ENCODE measurements at places on chromosomes 2 and 18. TPM values are rescaled to one million over a fixed set of nuclear protein-coding genes. Genes with fewer than 3 reads are reported as not detected.

- DNase-seq: peak; percentile 76
These were observed 100.7 kb upstream of the FOSL2 start for GRCh38 chr2:28291811-28292440.

- DNase-seq: peak; percentile 20
These were observed 154.0 kb downstream of the SPP2 start for GRCh38 chr2:234204480-234204879.

The DNAJC27 gene
- total RNA-seq: 2.9 TPM

- DNase-seq: no peak
These were observed 349.9 kb upstream of the ZNF521 start for GRCh38 chr18:25701821-25702220.

DNA sequence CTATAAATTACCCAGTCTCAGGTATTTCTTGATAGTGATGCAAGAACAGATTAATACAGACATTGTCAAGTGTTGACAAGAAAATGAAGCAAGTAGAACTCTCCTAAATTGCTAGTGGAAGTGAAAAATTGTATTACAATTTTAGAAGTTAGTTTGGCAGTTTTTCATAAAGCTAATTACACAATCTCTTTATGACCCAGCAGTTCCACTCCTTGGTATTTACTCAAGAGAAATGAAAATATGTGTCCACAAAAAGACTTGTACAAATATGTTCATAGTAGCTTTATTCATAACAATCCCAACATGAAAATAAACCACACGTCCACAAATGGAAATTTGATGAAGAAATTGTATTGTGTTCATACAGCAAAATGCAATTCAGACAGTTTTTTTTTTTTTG, 49.4 kb downstream of the PDE1A start:
- DNase-seq: no peak

DNA sequence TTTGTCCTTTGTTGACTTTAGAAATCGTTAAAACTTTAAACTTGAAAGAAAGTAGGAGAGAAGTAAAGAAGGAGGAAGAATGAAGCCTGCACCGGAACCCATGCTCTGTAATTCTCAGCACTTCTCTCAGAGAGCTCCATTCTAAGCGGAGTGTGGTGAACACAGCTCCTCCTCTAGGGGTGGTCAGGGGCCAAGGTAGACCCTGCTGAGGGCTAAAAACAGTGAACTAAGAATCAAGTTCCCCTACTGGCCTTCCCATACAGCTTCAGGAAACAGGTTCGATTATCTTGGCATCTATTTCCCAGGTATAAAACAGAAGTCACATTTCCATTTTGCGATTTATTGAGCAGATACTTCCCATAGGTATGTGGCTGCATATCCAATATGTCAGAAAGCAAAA, 92.7 kb upstream of the ASAP2 start:
- no peak for DNase-seq

The CXCR1 gene
- not detected for total RNA-seq

DNA sequence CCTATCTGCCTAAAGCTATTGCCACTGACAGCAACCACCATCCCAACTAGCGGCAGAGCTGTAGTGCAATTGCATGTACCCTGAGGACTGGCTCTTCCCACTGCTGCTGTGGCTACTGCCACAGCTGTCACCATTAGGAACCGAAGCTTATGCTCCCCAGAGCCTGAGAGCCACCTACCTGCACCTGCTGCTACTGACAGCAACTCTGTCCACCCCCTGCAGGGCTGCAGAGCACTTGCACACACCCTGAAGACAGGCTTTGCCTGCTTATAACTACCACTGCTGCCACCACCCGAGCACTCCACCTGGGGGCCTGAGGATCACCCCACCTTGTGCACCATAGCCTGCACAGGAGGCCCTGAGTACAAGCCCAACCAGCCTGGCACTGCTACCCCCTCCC, 217.6 kb upstream of the FOSL2 start:
- DNase-seq: no peak

GRCh38 chr2:217902379-217903141, 100.2 kb downstream of the TNS1 start:
- DNase-seq: peak; percentile 49

DNA sequence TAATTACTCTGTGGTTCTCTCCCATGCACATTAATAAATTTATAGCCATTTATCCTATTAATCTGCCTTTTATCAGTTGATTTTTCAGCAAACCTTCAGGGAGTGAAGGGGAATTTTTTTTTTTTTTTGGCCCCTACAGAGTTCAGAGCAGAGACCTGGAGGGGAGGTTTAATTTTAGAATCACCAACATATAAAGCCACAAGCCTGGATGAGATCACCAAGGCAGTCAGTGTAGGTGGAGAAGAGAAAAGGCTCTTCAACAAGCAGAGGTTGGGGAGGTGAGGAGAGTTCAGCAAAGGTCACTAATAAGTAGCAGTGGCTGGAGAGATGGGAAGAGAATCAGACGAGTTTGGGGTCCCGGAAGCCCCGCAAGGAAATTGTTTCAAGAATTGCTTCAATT, 48.4 kb upstream of the SPTBN1 start:
- DNase-seq: no peak

DNA sequence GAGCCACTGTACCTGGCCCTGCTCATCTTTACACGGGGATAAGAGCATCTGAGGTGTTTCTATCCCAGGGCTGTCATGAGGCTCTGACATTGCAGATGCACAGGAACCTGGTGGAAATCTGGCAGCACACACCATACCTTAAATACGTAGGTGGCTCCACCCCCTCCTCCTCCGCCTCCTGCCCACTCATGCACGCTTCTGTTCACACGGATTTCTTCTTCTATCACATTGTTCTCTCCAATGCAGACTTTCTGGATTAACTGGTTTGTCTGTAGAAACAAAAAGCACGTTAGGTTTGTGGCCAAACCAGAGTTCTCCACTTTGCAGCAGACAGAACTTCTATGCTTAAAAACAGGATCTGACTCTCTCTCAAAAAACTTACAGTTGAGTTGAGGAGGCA, 118.2 kb downstream of the CLIP4 start:
- no peak for DNase-seq

DNA sequence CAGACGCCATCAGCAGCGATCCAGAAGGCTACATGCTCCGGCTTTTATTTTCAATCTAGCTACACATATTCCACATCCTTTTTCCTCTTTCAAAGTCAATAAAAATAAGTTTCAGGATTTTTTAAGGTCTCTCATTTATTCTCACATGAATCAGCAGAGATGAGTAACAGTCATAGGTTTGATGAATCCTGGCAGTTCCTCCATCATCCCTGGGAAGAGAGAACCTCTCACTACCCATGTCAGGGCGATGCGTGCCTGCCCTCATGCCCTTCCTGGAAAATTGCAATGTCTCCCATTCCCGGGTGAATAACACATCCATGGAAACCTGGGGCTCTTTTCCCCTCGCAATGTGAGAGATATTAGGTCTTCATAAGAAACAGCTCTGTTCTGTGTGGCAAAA, 301.1 kb upstream of the SMIM21 start:
- DNase-seq: no peak

GRCh38 chr2:229032608-229033234, 238.4 kb downstream of the PID1 start:
- DNase-seq: peak; percentile 5

The MYO1B gene
- total RNA-seq: 26.2 TPM

GRCh38 chr2:126510356-126510755, 145.6 kb upstream of the GYPC start:
- no peak for DNase-seq

DNA sequence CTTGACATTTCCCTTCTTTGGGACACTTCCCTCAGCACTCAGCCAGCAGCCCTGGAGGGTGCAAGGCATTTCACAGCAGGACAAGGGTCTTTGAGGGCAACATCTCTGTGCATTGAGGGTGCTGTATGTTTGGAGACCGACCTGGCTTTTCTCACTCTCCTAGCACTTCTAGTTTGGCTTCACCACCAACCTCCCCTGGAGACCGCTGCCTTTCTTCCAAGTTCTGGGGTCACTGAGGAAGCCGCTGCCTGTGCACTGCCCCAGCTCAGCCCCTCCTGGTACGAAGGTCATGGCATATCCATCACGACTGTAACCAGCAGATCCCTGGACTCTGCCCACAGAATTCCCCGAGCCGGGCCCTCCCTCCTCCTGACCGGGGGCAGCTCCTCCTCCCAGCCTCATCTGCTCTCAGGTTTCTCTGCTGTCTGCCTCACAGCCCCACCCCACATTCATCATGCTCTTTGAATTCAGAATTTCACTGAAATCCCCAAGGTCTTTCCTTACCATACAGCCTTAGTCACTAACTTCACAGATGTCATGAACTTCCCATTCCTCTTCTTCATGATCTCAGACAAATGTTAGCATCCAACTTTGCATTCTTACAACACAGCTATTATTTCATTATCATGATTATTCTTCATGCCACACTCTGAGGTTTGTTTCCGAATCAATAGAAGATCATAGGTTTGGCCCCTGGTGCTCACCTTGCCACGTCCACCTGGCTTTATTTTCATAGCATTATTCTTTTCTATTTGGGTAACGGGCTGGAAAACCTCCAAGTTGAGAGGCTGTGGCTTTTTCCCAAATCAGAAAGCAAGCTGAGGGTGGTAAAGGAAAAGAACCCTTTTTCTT, 113.0 kb upstream of the COPS8 start:
- DNase-seq: peak; percentile 68

The CFAP65 gene
- not detected for total RNA-seq

GRCh38 chr18:58110398-58110797, 66.4 kb downstream of the NEDD4L start:
- DNase-seq: no peak

DNA sequence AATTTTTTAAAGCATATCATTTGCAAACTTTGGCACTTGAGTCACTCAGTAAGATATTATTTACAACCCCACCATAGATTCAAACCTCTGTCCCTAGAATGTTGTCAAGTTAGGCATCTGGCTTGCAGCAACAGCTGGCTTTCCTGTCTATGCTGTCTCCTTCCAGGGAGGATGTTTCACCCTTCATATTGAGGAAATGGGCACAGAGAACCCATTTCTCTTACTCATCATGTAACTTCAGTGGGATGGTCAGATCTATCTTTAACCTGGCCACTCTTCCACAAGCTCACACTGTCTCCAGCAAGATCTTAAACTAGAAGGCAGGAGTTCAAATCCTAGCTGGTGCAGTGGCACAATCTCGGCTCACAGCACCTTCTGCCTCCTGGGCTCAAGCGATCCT, 15.8 kb downstream of the LCT start:
- no peak for DNase-seq

GRCh38 chr2:168732506-168732905, 69.9 kb upstream of the NOSTRIN start:
- DNase-seq: no peak

DNA sequence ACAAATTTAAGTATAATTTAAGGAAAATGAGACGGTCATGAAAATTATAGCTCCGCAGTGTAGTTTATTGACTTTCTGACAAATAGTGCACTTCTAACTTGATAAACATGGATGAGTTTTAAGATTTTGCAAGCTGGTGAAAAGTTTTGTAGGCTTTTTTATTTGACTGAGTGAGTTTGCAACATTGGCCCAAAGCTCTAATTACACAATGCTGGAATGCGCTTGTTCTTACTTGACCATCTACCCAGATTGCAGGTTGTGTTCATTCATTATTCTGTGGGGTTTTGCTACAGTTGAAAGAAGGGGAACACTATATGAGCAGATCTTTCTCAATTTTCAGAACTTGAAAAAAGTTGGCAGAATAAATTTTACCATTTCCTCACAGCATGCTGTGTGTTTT, 13.5 kb downstream of the SPOPL start:
- no peak for DNase-seq

The LYG1 gene
- total RNA-seq: 0.96 TPM

The FTCDNL1 gene
- total RNA-seq: 0.25 TPM

The DCAF17 gene
- total RNA-seq: 10.7 TPM

DNA sequence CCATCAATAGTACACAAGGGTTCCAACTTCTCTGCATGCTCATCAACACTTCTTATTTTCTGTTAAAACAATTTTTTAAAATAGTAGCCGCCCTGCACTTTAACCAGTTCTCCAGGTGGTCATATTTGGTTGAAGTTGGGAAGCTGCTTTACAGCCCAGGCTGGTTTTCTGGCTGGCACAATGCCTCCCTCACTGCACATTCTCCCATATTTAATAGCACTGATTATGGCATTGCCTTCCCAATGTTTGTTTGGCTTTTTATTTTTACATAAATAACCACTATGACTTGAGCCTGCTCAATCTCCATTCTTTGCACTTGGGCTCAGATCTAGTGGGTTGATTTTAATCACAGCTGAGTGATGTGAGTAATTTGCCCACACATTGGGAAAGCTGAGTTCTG, 111.9 kb upstream of the MAP4K3 start:
- no peak for DNase-seq

DNA sequence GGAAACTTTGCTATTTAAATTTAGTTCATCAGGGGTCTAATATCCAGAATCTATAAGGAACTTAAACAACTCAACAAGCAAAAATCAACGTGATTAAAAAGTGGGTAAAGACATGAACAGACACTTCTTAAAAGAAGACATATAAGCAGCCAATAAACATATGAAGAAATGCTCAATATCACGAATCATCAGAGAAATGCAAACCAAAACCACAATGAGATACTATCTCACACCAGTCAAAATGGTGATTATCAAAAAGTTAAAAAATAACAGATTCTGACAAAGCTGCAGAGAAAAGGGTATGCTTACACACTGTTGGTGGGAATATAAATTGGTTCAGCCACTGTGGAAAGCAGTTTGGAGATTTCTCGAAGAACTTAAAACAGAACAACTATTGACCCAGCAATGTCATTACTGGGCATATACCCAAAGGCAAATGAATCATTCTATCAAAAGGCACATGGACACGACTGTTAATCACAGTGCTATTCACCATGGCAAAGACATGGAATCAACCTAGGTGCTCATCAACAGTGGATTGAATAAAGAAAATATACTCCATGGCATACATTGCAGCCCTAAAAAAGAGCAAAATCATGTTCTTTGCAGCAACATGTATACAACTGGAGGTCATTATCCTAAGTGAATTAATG, 189.9 kb downstream of the SLC4A10 start:
- peak; percentile 5 for DNase-seq

The OBSL1 gene
- total RNA-seq: 44.2 TPM

GRCh38 chr2:11680182-11680900, 10.3 kb upstream of the NTSR2 start:
- peak; percentile 9 for DNase-seq

The NAT8 gene
- not detected for total RNA-seq
